ENCODE measurements at places on chromosomes 6 and 20.

DNA sequence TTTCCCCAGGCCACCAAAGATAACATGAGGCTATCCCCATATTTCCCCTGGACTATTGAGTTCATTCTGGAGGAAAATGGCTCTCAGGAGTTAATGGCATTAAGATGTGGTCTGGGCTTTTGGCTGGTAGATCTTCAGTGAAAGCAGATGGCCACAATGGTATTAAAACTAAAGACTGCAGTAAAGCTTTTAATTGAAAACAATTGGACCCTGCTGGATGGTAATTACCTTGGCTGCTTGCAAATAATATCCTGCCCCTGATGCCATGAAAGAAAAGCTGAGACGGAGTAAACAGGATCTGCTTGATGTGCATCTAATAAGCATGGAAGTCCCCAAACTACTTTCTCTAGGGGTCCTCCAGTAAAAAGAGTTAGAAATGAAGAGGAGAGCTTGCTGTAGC lies 255.8 kb downstream of the QKI start:
- no peak for DNase-seq

- DNase-seq, result peak; percentile 69
Measured at GRCh38 chr20:380763-381580, 412 bp downstream of the TRIB3 start.

DNA sequence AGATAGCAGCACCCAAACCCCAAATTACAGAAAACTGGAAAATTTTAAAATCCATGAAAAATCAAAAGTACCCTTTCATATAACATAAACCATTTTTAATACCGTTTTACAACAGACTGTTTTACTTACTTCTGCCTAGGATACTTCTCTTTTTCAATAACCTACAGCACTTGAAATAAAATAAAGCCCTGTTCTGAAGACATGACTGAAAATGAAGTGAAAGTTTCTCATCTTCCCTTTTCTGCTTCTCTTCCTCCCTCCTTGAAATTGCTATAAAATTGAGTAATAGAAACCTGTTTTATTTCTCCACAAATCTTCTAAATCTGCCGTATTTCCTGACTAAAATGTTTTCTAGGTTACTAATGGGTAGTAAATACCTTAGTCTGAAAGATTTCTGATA lies 20.3 kb downstream of the MMS22L start:
- DNase-seq, result no peak

- no peak for DNase-seq
Measured at GRCh38 chr6:167237438-167238145, 53.5 kb upstream of the UNC93A start.

GRCh38 chr20:17490501-17490900 lies 40.7 kb downstream of the BFSP1 start:
- DNase-seq, result no peak

DNA sequence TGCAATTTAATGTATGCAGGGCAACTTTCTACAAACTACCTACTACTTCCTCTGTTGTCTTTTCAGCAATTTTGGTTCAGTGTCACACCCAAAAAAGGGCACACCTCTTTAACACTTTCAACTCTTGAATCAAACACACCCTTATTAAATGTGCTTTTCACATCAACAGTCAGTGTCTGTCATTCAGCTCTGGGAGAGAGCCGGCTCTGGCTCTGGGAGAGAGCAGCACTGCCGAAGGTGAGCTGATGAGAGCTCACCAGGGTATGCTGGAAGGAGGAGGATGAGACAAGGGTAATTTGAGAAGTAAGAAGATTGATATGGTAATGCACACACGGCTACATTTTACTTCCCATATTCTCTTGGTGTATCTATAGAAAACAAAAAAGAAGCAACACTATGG lies 134.3 kb downstream of the RTN4IP1 start:
- no peak for DNase-seq

DNA sequence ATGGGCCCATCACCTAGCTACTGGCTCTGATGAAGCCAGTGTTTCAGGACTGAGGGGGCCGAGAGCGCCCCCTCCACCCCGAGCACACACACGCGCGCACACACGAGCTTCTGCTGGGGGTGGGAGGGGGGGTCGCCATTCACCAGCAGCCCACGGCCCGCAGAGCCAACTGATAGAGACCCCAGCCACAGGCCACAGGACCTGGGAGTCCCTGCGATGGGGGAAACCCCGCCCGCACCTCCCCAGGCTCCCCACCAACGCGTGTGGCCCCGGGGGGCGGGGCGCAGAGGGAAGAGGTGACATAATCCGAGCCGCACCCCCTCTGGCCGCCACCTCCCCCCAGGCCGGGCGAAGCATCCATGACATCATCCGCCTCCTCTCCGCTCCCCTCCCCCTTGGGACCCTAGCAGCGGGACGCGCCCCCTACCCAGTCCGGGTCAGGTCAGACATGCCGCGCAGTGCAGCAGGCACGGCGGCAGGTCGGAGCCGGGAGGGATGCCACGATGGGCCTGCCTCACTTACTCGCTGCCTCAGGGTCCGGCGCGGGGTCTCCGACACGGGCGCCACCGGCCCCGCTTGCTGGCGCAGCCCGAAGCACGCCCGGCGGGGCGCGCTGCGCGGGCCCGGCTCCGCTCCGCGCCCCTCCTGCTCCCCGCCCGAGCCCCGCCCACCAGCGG lies at the start of gene LZTS3:
LZTS3 (minus strand) TSS at position 617 of the 677 bp plus-strand sequence. CDS start 6,386 bp downstream, outside the sequence.
- peak; percentile 82 for DNase-seq

All from suppressor macrophage treated with lipopolysaccharide for 1 hour (primary cell).